GM23248 (cell line): ENCODE measurements at places on chromosomes 4 and X. TPM values are rescaled to one million over a fixed set of nuclear protein-coding genes. Genes with fewer than 3 reads are reported as not detected.

GRCh38 chr4:171117457-171117856 lies 695.7 kb upstream of the GALNTL6 start:
- no peak for DNase-seq

DNA sequence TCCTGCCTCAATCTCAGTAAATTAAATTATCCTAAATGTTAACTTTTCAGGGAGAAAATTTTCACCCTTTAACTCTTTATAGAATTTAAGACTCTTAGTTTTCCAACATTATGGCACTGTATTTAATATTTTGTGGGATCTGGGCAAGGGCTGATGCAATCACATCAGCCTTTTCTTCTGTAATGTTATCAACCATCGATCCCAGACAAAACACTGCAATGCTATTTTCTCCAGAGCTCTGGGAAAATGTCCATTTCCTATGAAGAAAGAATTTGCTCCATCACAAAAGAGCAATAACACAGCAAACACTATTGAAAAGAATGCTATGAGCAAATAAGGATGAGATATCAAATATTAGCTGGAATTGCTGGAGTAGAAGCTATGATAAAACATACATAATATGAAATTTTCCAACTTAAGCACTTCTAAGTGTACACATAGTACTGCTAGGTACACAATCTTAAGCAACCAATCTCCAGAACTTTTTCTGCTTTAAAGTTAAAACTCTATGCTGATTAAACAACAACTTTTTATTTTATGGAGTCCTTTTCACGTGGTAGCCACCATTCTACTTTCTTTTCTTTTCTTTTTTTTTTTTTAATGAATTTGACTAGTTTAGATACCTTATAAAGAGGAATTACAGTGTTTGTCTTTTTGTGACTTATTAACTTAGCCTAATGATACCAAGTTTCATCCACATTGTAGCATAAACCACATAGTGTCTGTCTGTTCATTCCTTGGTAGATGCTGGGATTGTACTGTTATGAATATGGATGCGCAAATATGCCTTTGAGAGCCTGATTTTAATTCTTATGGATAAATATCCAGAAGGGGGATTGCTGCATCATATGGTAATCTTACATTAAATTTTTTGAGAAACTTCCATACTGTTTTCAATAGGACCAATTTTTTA lies 43.6 kb downstream of the UGT2A3 start:
- DNase-seq: no peak

DNA sequence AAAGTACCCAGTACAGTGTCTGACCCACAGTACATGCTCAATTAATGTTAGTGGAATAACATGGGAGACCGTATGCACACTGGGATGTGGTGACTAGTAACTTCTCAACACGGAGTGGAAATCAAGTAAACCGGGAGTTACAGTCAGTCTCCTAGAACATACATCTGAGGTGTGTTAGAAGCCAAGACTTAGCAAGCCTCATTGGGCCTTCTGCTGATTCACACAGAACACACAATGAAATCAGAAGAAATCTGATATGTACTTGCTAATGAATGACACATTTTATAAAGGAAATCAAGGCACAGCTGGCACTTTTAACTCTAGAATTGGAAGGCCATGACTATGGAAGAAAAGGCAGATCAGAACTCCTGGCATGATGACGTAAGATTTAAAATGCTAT lies 13.0 kb downstream of the TRAPPC2 start:
- no peak for DNase-seq

GRCh38 chr4:28360681-28361080 lies 1500.0 kb downstream of the STIM2 start:
- no peak for DNase-seq

F11 gene
- not detected in 2 replicates for total RNA-seq

- no peak for DNase-seq
Measured at GRCh38 chr4:98662626-98663225, 4.3 kb upstream of the TSPAN5 start.
